ENCODE measurements at places on chromosomes 3 and 15. TPM values are rescaled to one million over a fixed set of nuclear protein-coding genes. Genes with fewer than 3 reads are reported as not detected.

- no peak for DNase-seq
These were observed 293.3 kb upstream of the THBS1 start for GRCh38 chr15:39287322-39288195.

DNA sequence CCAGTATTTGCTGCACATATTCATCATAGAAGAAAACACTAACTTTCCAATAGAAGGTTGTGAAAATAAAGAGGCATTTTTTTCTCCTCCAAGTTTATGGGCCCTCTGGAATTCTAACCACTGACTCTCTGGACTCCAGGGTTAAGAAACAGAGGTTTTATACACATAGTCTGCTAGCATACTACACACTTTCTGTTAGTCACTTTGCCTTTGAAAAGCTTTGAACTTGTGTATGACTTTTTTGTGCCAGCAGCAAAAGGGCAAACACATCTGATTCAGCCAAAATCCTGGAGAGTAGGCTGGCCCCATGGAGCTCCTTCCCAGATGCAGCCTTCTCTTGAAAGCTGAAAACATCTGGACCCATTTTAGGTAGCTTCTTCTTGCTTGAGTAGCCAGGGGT is 6.2 kb downstream of the ZIC4 start:
- no peak for DNase-seq

Gene RUBCN
- 58.9 TPM for total RNA-seq

- DNase-seq: no peak
These were observed 15.3 kb upstream of the TGM5 start for GRCh38 chr15:43281926-43282602.

DNA sequence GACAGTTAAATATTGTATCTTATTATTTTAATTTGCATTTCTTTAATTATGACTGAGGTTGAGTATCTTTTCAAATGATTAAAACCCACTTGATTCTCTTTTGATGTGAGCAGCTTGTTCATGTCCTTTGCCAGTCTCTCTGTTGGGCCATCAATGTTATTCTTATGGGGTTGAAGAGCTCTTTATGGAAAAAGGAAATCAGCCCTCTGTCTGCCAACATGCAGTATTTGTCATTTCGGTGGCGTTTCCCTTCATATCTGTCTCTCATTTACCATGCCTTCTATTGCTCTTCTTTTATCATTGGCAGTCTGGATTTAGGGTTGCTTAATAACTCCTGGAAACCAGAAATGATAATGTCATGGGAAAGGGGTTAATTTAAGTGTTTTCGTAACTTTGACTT is 340.7 kb upstream of the DNAJC19 start:
- no peak for DNase-seq

DNA sequence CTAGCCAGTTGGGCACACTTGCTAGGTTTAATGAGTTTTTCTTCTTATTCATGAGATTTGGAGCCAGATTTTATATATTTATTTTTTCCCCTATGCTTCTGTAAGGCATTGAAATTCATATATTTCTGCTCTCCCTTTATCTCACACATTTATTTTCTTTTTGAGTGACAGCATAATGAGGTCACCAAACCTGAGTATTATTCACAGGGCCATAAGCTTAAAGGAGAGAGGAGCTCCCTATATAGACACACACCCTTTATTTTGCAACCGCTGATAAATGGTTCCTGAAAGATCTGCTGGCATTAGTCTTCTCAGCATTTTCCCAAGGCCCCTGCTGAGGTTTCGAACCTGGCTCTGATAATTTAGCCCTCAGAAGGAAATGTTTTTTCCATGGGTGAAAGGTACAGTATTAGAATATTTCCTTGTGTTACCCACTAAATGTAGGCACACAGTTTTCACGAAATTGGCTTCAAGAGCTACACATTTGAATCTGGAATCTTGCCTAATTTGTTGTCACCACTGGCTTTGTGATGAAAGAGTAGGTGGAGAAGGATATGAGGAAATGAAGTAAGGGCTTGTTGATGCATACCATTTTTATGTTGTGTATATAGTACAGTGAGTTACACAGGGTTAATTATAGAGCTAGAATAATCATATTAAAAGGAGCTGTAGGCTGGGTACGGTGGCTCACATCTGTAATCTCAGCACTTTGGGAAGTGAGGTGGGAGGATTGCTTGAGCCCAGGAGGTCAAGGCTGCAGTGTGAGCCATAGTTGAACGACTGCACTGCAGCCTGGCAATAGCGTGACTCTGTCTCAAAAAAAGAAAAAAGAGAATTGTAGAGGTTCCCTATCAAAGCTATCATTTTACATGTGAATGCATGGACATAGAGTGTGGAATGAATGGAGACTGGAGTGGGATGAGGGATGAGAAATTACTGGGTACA is 6.5 kb downstream of the KLHL18 start:
- no peak for DNase-seq

Gene ERICH6
- not detected for total RNA-seq

Gene EPHB1
- total RNA-seq: 0.35 TPM

DNA sequence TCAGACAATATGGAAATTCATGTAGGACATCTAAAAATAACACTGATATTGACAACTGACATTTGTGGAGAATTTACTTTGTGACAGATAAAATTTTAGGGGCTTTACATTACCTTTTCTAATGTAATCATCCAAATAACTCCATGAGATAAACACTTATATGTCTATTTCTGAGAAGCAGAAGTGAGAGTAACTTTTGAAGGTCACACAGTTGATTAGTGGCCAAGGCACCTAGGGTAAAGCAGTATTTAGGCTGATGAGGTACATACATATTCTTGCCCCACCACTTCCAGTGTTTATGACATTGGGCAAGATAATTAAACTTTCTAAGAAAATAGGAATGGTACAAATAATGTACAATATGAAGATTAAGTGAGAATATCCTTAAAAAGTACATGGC is 248.4 kb downstream of the CPNE4 start:
- DNase-seq: no peak

DNA sequence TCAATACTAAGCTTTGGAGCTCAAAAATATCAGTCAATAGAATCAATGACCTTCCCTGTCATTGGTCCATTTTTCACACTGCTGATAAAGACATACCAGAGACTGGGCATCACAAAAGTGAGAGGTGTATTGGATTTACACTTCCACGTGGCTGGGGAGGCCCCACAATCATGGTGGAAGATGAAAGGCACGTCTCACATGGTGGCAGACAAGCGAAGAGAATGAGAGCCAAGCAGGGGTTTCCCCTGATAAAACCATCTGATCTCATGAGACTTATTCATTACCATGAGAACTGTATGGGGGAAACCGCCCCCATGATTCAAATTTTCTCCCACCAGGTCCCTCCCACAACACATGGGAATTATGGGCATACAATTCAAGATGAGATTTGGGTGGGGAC is 81.9 kb downstream of the ANXA2 start:
- DNase-seq: no peak

GRCh38 chr3:48565186-48565585 is 1.6 kb upstream of the UCN2 start:
- no peak for DNase-seq

Gene CTXN2
- not detected for total RNA-seq
